ENCODE measurements at places on chromosomes 5 and 9.

- no peak for DNase-seq
Measured at GRCh38 chr5:1343931-1344901, 683 bp downstream of the CLPTM1L start.

DNA sequence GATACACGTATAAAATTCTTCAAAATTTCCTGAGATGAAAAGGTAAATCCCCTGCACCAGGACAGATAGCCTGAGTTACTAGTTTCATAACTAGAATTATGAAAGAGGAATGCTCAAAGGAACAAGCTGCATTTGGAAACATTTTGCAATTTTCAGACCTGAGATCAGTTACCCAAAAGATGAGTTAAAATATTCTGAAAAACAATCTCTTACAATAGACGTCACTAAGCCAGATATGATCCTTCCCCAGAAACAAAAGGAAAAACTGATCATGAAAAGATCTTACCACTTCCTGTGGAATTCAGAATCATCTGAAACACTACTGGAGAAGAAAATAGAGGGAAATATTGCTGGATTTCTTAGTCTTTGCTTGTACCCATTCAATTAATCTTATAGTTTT, 204.7 kb downstream of the ARRDC3 start:
- DNase-seq, result no peak

- DNase-seq, result no peak
Measured at GRCh38 chr9:37974506-37975173, 70.7 kb upstream of the SLC25A51 start.

DNA sequence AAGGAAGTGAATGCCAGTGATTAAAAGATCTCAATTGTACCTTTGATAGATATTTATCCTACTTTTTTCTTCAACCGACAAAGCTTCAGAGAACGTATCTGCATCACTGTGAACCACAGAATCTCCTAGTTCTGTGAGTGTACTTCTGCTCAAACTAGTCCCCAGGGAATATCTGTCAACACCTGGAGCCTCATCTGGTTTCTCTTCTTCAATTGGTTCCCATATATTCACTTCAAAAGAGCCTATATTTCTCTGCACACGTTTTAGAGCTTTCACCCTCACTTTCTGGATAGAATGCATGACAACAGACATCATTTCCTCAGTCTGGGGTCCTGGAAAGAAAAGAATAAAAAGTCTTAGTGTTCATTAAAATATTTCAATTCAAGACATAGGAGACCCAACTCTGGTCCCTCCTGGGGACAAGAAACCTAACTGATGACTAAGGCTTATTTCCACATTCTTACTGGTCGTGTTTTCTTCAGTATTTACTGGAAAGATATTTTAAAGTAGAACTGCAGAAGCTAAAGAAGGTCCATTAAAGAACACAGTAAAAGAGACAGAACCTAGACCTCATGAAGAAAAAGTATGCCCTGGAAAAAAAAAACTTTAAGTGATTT, 64.3 kb downstream of the CPLANE1 start:
- no peak for DNase-seq

DNA sequence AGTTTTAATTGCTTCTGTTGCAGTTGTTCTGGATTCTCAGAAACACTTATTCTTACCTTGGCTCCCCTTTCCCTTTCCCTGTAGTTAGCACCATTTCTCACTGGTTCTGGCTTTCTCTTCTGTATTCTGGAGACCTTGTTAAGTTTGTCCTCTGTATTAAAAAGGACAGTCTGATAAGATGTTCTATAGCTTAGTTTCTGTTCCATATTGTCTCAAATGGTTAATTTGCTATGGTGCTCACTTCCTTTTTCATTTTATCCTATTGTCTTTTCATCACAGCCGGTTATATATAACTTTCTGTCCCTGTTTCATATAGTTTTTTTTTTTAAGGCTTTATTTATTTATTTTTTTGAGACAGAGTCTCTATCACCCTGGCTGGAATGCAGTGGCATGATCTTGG, 41.4 kb upstream of the KIAA1958 start:
- DNase-seq, result no peak

GRCh38 chr5:2534970-2535369, 216.5 kb downstream of the IRX2 start:
- DNase-seq, result no peak

- no peak for DNase-seq
Measured at GRCh38 chr9:23728736-23729135, 97.3 kb downstream of the ELAVL2 start.

- no peak for DNase-seq
Measured at GRCh38 chr5:11903614-11904264, 507 bp downstream of the CTNND2 start.

DNA sequence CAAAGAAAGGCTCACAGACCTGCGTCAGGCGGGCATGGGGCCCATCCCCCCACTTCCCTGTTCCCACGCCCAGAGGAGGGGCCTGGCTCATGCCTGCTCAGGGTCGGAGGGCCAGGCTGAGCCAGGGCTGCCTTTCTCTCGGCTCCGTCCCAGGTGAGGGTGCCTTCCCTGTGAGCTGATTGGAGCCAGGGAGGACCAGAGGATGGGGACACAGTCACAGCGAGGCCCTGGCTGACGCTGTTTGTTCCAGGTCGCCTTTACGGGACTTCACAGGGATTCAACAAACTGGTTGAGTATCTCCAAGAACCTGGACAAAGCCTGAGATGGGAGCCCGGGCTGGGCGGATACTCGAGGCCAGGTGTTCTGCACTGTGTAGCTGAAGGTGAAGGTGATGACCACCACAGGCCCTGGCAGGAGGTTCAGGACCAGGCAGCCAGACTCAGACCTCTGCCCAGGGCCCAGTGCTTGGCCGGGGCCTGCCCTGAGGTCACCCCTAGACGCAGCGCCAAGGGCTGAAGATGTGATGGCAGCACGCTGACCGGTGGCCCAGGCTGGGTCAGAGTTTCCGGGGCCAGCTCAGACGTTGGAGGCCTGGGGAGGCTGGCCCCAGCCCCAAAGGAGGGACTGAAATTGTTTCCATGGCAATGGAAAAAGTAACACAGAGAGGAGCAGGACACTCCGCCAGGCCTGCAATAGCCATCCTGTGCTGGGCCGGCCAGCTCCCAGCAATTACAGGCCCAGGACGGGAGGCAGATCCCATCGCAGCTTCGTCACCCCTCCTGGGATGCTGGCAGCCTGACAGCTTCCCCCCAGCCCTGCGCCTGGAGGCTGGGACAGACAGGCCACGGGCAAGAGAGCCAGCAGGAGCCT, 65.3 kb upstream of the ADAMTS2 start:
- no peak for DNase-seq

DNA sequence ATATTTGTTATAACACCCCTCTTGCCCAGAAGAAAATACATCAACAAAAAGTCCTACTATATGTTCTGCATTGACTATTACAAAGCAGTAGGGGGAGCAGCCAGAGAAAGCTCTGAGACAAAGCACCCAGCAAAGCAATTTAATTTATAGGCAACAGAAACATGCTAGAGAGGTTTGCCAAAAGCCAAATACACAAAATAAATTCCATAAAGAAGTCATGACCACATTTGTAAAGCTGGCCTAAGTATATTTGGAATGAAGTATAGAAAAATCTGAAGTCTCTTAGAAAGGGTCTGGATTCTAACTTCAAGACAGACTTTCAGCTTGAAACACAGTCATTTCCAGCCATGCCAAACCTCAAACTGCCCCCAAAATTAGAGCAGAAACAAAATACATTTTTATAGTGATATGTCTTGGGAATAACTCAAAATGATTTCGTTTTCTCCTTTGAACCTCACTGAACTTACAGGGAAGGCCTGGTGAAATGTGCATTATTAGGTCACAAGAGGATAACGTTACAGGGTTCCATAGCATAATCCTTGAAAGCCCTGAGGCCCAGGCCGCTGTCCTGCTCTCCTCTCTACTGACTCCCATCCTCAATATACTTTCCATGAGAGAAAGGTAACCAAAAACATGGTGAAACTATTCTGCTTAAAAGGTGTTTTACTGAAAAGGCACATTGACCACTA, 451.8 kb downstream of the RAB3C start:
- DNase-seq, result peak; percentile 35

GRCh38 chr5:9058161-9058560, 487.7 kb downstream of the SEMA5A start:
- DNase-seq, result no peak

DNA sequence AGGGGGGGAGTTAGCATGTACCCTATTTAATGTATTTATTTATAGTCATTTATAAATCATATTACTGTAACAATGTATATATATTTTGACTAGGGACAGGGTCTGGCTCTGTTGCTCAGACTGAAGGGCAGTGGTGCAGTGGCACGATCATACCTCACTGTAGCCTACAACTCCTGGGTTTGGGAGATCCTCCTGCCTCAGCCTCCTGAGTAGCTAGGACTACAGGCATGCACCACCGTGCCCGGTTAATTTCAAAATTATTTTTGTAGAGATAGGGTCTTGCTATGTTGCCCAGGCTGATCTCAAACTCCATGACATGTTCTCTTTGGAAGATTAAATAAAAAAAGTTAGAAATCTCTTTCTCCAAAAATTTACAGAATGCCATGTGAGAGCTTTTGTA, 52.8 kb downstream of the ARHGEF28 start:
- no peak for DNase-seq

DNA sequence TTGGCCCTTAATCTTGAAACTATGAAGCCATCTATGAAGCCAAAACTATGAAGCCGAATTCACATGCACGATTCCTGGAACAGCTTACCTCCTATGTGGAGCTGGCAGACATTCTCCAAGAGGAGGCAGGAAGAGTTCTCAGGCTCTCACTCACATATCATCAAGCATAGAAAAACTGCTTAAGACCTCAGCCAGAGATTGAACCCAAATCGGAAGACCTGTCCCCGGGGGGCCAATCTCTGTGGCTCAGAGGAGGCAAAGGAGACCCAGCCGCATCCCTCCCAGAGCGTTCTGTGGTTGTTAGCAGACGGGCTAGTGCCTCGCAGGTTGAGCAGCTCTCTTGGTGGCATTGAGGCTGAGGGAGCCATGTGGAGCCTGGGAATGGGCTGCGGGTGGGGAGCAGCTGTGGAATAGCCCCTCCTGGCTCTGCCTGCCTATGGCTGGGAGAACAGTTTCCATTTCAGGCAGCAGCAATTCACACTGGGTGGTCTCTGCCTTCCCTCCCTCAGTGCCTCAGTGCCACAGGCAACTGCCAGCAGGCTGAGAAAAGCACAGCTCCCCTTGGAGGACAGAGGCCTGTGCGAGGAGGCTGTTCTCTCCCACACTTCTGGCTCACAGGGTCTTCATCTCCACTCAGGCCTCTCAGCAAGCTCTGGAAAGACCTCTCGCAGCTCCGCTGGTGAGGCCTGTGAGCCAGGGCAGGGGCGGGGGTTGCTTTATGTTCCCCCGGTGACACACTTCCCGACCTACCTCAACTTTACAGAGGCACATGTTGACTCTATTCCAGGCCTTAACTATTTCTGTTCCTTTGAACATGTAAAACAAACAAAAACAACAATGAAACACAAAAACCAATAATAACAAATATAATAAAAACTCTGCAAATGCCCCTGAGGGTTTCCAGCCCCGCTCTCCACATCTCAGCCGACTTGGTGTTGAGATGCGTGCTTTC, 17.4 kb upstream of the TMEM174 start:
- DNase-seq, result no peak

GRCh38 chr5:119397518-119398380, 41.9 kb downstream of the TNFAIP8 start:
- peak; percentile 42 for DNase-seq

GRCh38 chr9:87659534-87660419, 66.1 kb upstream of the CTSL start:
- no peak for DNase-seq

GRCh38 chr5:134188092-134188491, 11.3 kb upstream of the SKP1 start:
- no peak for DNase-seq

DNA sequence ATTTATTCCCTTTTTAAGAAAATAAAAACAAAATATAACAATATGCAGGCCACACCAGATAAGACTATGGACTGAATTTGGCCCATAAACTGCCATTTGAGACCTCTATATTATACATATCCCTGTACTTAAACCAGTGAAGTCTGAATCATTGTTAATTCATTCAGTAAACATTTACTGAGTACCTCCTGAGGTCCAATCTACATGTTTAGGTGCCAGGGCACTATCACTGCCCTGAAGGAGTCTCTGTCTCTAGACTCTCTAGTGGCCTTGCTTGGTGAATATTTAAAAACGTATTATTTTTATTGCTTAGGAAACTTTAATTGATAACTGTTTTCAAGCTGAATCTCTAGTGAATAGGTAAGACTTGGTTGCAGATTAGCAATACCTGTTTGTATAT, 74.7 kb upstream of the ELL2 start:
- no peak for DNase-seq
